ENCODE measurements at places on chromosomes 6 and 20. TPM values are rescaled to one million over a fixed set of nuclear protein-coding genes. Genes with fewer than 3 reads are reported as not detected.

Gene ZGPAT
- total RNA-seq, result 11.8 TPM

Gene ZNF391
- 1.4 TPM for total RNA-seq

Gene ADGRG6
- 1.7 TPM for total RNA-seq

Gene C20orf144
- total RNA-seq, result 0.18 TPM

Gene BMP6
- total RNA-seq, result 1.3 TPM

Gene MICA
- 12.7 TPM for total RNA-seq

Gene CST1
- total RNA-seq, result not detected
